ENCODE measurements at places on chromosomes 11 and 22.
A peak's percentile ranks its signal among the peaks of the same experiment; 100 is the strongest.

- peak; percentile 31 for DNase-seq
These were observed 10.2 kb upstream of the PDE2A start for GRCh38 chr11:72684236-72684912.

DNA sequence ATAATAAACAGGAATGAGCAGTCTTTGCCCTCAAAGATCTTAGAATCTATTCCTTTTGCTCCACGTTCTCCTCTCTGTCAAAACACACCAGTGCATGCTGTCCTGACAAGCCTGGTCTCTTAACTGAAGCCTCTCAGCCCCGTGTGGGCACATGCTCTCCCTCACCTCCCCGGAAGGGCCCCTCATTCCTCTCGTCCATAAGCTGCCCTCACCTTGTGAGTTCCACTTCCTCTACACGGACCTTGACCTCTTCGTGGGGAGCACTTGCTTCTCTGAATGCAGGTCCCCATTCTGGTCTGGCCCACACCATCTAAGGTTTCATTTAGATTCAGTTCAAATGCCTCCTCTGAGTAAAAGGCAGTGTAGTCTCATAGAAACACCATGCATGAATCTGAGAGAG lies 412.3 kb upstream of the SYN3 start:
- no peak for DNase-seq

DNA sequence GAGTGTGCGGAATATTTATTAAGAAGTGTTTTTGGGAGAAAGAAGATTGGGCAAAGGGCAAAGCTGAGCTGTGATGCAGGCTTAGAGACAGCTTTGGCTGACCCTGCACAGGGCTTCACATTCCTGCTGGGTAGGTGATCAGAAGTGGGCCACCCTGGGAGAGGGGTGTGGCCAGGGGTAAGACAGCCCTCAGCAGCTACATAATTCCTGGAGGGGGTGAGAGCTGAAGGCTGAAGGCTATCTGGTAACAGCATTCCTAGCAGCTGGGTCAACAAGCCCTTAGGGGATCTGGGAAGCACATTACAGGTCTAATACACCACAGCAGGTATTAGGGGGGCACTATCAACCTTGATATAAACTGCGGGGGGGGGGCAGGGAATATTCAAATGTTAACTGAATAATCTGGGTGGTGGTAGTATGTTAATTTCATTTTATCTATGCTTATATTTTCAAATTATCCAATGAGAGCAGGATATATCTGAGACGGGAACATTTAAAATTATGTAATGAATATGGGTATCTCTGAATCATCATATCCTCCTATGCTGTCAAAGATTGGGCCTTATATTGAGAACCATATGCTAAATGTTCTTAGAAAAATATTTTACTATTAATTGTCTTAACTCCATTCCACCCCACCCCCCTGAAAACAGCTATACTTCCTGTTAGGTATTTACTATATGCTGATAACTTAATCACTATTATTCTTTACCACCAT lies 5.9 kb downstream of the OOSP1 start:
- no peak for DNase-seq

GRCh38 chr11:117287668-117288067 lies 3.5 kb upstream of the BACE1-AS start:
- no peak for DNase-seq

GRCh38 chr22:47191671-47192650 lies 429.5 kb downstream of the TBC1D22A start:
- DNase-seq: no peak

- peak; percentile 90 for DNase-seq
These were observed 133.3 kb downstream of the ATXN10 start for GRCh38 chr22:45804986-45805325.

GRCh38 chr11:57935402-57936049 lies 88.2 kb upstream of the OR9Q1 start:
- DNase-seq: no peak

DNA sequence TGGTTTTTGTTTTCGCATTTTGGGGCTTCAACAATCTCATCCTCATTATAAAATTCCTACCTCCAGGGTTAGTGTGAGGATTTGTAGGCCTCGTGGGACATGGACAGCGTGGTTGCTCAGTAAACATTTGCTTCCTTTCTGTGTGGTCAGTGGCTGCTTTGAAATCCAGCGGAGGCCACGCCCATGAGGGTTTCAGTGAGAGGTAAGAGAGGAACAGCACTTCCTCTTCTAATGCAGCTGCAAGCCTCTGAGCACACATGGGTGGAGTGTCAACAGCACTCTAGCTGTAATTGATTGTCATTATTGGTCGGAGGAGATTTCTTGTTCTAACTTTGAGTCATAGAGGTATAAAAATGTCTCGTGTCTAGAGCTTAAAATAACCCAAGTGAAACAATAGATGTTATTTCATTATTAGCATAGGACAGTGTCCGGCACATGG lies 6.0 kb upstream of the ARHGAP42 start:
- DNase-seq: peak; percentile 12

DNA sequence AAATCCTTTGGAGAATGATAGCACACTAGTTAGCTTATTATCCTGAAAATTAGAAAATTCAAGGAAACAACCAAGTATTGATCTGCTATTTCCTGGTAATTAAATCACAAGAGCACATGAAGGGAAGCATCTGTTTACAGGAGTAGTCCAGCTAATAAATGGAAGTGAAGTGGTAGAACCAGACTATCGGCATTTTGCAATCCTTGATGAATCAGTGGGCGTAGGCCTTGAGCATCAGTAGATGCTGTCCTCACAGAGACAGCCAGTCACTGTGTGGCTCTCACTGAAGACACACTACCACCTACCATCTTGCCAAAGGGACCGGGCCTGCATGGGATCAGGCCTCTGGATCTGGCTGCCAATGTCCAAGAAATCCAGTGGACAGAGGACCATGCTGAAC lies 69.8 kb downstream of the FBLN1 start:
- no peak for DNase-seq

GRCh38 chr11:105960252-105961245 lies 61.5 kb downstream of the MSANTD4 start:
- DNase-seq: no peak

GRCh38 chr11:63536669-63537292 lies at the start of gene PLAAT4:
Gene PLAAT4, plus strand, starts transcription at chr11:63536808. Its CDS starts 61 bp downstream, at chr11:63536869.
- peak; percentile 61 for DNase-seq

GRCh38 chr11:95764267-95764898 lies 25.2 kb downstream of the FAM76B start:
- peak; percentile 44 for DNase-seq

- peak; percentile 20 for DNase-seq
These were observed 110.1 kb upstream of the LUZP2 start for GRCh38 chr11:24386546-24387397.

GRCh38 chr11:64566915-64567891 lies 23.8 kb upstream of the SLC22A12 start:
- DNase-seq: no peak

DNA sequence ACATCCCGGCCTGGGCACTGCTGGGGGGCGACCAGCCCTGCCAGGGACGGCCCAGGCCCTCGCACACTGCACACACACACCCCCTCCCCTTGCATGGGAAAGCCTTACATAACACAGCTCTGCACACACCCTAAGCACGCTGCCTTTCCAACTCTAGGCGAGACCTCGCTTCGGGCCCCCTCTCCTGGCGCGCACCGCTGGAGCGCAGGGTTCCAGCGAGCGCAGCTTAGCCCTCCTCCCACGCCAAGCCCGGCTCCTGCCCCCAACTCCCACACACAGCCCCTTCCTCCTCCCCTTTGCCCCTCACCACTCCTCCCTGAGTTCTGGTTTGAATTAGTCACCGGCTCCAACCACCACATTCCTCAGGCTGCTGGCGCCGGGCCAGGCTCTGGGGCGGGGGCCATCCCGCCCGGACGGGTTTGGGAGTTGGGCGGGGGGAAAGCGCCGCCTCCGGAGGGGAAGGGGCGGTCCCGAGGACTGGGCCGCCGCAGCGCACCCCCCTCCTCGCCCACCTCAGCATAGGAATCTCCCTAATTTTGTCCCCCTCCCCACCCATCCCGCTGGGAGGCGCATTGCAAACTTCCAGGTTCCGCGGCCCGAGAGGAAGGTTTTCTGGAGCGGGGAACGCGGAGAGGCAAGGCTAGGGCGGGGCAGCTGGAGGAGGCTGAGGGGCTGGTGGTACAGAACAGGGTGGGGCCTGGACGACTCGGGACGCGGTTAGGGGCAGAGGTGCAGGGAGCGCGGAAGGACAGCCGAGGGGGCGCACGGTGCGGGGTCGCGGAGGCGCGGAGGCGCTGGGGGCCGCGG lies 966 bp downstream of the AHNAK start:
- peak; percentile 85 for DNase-seq

GRCh38 chr22:46122980-46123693 lies 27.2 kb upstream of the PPARA start:
- no peak for DNase-seq

GRCh38 chr11:74466916-74467885 lies at the start of gene KCNE3:
Gene KCNE3, minus strand, starts transcription at chr11:74467549. Its CDS starts 9,986 bp downstream, at chr11:74457563.
- no peak for DNase-seq

DNA sequence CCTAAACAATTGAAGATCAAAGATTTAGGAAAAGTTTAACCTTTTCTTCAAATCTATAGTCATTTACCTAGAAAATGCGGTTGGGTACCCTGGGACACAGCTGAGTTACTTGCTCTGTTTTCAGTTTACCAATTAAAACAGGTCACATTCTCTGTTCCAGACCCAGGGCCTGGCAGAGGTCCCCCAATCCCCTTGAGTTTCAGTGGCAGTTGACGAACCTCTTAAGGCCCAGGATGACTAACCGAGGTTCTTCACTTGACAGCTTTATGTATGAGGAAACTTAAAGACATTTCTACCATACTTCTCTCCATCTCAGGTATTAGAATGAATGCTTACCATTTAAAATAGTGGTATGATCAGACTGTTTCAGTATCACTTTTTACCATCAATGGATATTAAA lies 16.3 kb downstream of the LDHAL6A start:
- no peak for DNase-seq

DNA sequence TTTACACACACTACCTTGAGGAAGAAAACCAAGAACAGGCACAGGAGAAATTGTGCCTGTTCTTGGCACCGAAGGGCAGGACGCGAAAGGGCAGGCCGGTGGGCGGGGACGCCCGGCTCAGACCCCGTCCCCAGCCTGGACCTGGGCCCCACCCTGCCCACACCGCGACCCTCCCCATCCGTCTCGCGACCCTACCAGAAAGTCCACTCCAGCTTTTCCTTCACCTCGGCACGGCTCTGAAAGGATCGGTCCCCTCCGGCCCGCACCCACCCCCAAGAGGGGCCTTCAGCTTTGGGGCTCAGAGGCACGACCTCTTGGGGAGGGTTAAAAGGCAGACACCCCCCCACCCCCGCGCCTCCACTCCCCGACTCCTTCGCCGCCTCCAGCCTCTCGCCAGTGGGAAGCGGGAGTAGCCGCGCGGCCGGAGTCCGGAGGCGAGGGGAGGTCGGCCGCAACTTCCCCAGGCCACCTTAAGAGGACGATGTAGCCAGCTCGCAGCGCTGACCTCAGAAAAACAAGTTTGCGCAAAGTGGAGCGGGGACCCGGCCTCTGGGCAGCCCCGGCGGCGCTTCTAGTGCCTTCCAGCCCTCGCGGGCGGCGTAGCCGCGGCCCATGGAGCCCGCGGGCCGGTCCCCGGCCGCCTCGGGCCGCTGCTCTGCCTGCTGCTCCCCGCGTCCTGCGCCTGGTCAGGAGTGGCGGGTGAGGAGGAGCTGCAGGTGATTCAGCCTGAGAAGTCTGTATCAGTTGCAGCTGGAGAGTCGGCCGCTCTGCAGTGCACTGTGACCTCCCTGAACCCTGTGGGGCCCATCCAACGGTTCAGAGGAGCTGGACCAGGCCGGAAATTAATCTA lies 4.4 kb downstream of the SEC14L6 start:
- DNase-seq: no peak

DNA sequence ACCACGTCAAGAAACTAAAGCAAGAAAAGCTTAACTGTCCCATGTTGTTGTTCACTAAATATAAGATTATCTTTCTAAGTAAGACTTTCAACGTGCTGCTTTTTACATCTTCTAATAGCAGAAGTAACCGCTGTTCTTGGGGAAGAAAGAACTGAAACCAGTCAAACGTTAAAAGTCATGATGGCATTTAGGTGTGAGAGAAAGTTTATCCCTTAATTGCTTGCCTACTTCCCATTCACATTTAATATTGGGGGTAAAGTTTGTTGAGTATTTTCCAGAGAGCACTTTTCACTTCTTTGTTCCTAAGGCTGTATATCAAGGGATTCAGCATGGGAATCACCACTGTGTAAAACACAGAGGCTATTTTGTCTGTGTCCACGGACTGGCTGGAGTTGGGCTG lies 970 bp downstream of the OR5B21 start:
- no peak for DNase-seq

DNA sequence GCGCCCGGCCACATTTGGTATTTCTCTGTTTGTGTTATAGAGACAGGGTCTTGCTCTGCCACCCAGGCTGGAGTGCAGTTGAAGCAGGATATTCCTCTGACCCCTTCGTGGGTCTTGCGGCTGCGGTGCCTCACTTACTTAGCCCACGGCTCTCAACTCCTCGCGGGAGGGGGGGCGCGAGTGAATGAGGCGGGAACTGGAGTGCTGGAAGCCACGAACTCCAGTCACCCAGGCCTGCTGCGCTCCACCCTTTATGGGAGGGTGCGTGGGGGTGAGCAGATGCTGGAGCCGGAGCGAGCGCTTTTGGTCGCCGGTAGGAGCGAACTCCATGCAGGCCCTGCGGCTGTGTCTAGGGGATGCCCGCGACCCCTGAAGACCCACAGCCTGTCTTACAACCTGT lies 1.8 kb downstream of the C11orf54 start:
- DNase-seq: no peak

GRCh38 chr22:39731881-39732555 lies 161.5 kb downstream of the CACNA1I start:
- no peak for DNase-seq

DNA sequence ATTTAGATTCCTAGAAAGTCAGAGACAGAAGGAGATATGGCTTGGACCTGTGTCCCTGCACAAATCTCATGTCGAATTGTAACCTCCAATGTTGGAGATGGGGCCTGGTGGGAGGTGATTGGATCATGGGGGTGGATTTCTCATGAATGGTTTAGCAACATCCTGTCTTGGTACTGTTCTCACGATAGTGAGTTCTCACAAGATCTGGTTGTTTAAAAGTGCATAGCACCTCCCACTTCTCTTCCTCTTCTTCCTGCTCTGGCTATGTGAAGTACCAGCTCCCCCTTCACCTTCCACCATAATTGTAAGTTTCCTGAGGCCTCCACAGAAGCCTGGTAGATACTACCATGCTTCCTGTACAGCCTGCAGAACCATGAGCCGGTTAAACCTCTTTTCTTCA lies 27.6 kb upstream of the PAMR1 start:
- no peak for DNase-seq

DNA sequence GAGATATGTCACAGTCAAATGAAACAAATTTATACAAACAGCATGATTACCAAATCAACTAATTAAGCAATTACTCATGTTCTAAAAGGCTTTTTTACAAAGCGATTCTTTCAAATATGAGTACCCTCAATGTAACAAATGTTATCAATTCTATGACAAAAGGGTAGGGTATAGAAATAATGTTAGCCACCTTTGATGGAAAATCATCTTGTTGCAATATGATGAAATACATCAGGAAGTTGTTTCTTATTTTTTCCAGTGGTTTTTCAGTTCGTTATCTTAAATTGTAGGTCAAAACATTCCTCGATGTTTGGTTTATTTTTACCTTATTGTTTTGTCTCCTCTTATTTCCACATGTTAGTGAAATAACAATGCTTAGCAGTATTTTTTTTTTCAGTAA lies 6.5 kb downstream of the ARHGEF12 start:
- no peak for DNase-seq

All from stromal cell of bone marrow (primary cell).